Putamen (tissue), 1 donor: ENCODE measurements at places on chromosomes 7 and 10.

DNA sequence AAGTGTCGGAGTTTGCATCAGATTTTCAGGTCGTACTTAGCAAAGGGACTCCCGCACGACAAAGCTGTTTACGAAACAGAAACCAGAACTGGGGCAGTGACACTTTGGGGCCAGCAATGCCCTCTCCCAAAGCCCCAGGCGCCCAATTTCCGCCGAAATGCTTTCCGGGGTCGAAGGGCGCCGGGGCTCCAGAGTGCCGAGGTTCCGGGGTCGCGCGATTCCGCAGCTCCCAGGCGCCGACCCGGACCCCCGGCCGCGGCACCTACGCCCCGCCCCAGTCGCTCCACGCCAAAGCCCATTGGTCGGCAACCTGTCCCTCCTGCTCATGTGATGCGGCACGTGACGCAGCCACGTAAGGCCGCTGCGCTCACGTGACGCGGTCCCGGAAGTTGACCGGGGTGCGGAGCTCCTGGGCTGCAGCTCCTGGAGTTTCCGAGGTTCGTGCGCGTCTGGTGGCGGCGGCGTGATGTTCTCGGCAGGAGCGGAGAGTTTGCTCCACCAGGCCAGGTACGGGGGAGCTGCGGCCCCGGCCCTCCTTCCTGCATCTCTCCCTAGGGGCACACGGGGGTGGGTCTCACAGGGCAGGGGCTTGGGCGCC is at the start of gene AP5Z1:
TSS of gene AP5Z1 (plus strand) at position 374 of the 598 bp plus-strand sequence. CDS start at position 467, 93 bp downstream.
- DNase-seq = peak; percentile 97

DNA sequence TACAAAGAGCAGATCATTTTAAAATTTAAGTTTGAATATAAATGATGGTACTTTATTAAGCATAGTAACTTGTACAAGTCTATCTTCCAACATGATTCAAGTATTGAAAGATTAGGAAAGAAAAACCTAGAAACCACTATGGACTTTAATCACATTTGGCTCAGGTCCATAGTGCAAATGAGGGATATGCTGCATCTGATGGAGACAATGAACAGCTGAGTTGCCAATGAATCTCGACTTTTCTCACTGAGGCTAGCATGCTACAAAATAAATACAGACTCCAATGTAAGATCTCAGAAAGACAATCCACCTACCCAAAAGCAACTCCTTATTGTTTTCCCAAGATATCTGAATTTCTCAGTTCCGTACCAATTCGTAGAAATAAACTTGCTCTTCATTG is 89.8 kb downstream of the SEMA3A start:
- no peak for DNase-seq

DNA sequence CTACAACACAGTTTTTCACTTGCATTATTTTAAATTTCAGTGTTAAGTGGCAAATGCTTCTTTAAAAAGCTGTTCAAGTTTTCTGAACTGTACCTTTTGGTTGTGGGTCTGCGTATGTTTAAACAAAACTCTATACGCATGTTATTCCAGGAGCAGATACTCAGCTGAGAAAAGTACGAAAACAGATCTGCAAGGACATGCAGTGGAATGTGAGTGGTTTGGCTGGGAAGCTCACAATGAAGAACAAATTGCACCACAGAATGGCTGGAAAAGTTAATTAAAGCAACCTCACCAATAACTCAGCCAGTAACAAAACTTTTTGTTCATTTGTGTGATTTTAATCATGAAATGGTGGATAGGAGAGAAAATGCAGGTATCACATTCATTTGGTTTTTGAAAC is 17.6 kb downstream of the GLI3 start:
- DNase-seq = no peak

- no peak for DNase-seq
Measured at GRCh38 chr10:82811621-82812020, 936.6 kb downstream of the NRG3 start.

GRCh38 chr10:46042527-46042926 is 3.5 kb downstream of the MSMB start:
- DNase-seq = no peak

DNA sequence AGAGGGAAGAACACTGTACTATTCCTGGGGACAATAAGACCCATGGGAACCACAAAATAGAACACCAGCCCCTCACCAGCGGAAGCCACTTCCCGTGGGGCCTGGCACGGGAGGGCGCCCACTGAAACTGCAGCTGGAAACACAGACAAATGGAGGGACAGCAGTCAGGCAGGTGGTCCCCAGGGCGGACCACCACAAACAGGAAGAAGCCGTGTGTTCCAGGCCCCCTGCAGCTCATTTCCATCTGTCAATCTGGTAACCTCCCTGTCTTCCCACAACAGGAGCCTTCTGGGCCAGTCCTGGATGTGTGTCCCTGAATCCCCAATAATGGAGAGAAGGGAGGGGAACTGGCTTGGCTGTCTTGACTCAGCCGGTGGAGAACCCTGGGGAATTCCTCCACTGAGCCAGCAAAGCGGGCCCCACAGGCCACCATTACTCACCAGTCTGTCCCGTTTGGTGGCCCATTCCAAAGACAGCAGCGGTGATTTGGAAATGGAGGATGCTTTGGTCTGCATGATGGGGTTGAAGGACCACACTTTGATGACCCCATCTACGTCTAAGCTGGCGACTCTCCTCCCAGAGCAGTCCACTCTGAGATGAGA is 16.7 kb downstream of the WDR91 start:
- DNase-seq = no peak

DNA sequence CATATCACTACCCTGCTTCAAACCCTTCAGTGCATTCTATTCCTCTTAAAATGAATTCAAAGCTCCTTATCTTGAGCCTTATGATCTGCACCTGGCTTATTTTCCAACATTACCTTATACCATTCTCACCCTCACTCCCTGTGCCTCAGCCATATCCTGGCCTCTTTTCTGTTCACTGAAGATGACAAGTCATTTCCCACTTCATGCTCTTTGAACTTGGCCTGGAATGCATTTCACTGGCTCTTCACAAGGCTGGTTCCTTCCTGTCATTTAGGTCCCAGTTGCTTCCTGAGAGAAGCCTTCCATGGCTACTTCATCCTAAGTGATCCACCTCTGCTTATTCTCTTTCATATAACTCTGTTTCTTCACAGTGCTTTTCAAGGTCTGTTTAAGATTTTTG is 3.2 kb upstream of the LIPF start:
- DNase-seq = no peak

GRCh38 chr10:127452568-127452967 is 96.5 kb upstream of the NPS start:
- DNase-seq = no peak

GRCh38 chr10:124831116-124831515 is 29.5 kb downstream of the ABRAXAS2 start:
- DNase-seq = no peak

DNA sequence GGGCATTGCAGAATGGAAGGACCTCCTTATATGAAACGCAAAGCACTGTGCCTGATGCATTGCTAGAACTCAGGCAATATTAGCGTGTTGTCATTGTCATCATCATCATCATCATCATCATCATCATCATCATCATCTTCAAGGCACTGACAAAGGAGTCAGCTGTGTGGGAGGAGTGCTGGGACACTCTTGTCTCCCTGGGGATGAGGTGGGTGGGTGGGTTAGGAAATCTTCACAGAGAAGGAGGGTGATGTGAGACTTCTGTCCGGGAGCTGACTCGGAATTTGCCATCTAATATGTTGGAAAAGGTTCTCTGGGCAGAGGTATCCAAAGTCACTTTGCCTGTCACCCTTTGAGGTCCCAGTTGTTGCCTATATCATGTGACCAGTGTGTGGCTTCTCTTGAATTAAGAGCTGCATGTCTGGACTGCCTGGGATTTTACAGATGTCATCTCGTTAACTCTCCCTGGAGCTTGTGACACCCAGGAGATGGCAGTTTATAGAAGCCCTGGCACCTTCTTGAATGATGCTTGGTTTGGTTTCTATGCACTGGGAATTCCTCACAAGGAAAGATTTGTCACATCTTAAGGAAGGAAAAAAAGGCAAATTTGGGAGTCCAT is 7.1 kb downstream of the HTRA1 start:
- DNase-seq = no peak

- no peak for DNase-seq
Measured at GRCh38 chr7:34807548-34808340, 149.7 kb downstream of the NPSR1 start.

- DNase-seq = peak; percentile 18
Measured at GRCh38 chr7:5218564-5219360, 28.7 kb downstream of the WIPI2 start.

DNA sequence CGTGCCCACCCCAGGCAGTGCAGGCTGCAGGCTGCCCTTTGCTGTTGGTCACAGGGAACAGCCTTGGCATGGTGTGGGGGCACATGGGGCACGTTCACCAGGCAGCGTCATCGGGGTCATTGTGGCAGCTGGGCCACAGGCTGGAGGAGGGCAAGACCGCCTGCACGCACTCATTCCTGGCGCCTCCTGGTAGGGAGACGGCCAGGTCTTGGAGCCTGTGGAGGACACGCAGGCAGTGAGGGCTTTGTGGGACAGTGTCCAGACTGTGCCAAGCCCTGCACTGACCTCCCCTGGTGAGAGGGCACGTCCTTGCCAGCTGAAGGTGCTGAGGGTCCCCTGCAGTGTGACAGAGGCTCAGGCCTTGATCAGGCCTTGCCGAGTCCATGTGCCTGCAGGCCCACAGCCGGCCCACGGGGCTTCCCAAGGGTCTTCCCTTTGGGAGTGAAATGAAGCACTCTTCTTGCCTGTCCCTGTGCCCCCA is 76.4 kb downstream of the NKX6-2 start:
- DNase-seq = no peak

GRCh38 chr7:98562381-98562823 is 54.7 kb upstream of the NPTX2 start:
- no peak for DNase-seq

DNA sequence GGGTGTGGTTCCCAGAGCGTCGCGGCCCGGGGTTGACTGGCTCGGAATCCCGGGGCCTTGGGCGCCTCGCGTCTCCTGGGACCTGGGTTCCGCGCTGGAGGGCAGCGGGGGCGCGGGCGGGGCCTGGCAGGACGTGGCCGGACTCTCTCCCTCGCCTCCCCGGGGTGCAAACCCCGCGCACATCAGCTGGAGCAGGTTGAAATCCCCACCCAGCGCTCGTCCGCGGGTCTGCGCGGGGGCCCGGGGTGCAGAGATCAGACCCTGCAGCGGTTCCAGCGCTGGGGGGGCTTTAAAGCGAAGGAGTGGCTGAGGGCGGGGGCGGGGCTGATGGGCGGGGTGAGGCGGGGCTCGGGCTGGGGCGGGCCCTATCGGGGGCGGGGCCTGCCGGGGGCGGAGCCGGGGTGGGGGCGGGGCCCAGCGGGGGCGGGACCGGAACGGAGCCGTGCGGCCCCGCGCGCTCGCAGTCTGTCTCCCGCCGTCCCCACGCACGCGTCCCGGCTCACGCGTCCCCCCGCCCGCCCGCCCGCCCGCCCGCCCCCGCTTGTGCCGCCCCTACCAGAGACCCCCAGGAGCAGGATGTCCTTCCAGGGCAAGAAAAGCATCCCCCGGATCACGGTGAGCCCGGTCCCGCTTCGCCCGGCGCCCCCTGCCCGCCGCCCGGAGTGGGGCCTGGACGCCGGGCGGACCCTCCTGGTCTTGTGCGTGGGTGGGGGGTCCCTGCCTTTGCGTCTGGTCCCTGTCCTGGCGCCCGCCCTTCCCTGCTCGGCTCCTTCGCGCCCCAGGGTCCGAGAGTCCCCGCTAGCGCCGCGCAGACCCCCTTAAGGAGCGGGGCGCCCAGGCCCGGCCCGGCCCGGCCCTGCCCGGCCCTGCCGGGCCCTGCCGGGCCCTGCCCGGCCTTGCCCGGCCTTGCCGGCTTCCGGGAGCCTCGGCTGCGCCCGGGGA is at the start of gene DPYSL4:
TSS of gene DPYSL4 (plus strand) at position 461 of the 942 bp plus-strand sequence. CDS start at position 577, 116 bp downstream.
- no peak for DNase-seq

DNA sequence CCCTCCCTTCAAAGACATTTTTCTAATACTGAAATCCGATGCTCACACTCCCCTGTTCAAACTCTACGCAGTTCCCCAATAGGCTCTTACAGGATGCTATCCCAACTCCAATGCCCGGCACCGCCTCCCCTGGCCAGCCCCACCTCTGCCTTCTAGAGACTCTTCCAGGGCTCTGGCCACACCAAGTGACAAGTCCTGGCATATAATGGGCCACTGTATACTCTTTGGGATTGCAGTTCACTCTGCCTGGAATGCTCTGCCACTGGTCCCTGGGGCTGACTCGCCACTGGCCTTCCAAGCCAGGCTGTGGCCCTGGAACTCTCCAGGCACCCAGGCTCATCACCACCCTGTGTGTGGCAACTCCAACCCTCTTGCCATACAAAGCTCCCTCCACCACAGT is 3.1 kb upstream of the BRI3 start:
- DNase-seq = no peak

GRCh38 chr10:89055159-89055558 is 64.6 kb downstream of the FAS start:
- no peak for DNase-seq

DNA sequence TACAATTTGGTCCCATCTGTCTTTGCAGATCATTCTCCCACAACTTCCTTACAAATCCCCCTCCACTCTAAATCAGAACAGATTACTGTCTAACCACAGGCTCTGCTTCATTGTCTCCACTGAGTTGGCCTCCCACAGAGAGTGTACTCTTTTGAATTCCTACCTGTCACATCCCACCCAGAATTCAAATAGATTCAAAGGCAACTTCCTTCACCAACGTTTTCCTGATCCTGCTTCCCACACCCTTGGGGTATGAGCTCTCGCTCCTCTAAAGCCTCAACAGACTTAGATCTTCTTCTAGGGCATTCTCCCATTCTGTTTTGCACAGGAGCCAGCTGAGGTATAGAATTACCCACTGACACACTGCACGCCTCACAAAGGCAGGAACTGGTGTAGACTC is 197.8 kb upstream of the CDCA7L start:
- DNase-seq = peak; percentile 79

DNA sequence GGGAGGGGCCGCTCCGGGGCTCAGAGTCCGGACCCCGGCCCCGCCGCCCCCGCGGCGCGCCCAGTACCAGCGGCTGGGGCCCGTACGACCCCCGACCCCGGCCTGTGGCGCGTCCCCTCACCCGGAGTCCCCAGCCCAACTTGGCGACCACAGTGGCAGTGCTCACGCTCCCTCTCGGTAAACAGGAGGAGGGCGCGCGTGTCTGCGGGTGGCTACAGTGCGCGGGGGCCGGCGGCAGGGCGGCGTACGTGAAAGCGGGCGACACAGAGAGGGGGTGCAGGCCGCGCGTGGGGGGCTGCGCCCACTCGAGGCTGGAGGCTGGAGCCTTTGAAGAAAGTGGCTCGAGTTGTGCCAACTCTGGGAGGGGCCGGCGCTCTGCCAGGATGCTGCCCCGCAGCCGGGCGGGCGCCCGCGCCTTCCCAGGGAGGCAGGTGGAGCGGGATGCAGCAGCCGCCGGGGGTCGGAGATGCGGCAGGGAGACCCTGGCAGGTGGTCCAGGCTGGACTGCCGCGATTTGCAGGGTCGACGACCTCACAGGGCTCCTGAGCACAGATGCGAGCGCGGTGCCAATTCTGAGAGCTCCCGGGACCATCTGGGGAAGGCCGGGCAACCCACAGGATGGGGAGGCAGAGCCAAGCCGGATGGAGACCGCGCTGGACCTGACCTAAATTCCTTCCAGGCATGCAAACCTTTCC is 655 bp downstream of the PTPRE start:
- no peak for DNase-seq

DNA sequence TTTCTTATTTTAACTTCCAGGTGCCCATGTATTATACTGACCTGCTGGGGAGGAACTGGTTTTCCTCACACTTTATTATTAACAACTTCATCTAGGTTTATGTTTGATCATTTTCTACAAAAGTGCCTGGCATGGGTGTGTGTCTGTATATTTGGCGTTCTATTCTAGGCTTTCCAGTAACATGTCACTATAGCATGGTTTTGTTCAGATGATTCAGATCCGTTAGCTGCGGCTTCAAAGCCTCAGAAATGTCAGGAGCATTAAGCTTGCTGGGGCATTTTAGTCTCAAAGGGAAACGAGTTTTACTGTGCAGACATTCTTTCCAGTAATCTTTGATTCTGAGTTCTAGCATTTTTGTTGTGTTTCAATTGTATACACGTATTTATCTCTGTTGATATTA is 2.3 kb downstream of the INPP5A start:
- DNase-seq = no peak
